GOT3 (cell line): ENCODE measurements at places on chromosomes 12 and 14.

GRCh38 chr12:68529466-68529865 lies 81.2 kb upstream of the RAP1B start:
- DNase-seq = no peak

DNA sequence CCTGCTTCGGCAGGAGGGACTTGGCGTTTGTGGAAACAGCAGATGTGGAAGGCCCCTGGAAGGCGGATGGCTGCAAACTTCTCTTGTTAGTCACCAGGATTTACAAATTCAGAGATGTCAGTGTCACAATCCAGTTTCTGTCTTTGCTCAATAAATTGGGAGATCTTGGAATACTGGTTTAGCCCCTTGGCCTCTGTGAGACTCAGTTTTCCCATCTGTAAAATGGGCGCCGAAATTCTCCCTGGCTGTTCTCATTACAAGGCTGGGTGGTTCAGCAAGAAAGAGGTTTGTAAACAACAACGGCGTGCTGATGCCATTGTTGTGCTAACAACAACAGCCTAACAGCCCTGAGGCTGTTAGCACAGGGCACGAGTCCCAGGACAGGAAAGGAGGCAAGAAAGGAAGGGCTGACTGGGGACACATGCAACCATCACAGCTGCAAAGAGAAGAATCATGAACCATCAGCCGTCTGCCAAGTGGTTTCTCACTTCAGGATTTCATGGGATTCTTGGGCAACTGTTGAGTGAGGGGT lies 127.5 kb downstream of the AACS start:
- DNase-seq = no peak

GRCh38 chr14:69404478-69404877 lies 6.0 kb downstream of the SLC39A9 start:
- DNase-seq = no peak

DNA sequence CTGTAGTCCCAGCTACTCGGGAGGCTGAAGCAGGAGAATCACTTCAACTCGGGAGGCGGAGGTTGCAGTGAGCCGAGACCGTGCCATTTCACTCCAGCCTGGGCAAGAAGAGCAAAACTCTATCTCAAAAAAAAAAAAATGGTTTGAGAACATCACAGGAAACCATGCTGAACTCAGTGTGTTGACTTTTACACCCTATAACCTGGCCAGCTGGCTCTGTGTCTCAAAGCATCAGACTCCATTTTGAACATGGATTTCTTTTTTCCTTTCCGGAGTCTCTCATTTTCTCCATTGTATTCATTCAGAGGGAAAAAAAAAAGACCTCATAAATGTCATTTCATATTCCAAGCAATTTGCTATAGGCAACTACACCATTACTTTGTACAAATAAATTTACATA lies 63.2 kb upstream of the FOXN3 start:
- DNase-seq = no peak

DNA sequence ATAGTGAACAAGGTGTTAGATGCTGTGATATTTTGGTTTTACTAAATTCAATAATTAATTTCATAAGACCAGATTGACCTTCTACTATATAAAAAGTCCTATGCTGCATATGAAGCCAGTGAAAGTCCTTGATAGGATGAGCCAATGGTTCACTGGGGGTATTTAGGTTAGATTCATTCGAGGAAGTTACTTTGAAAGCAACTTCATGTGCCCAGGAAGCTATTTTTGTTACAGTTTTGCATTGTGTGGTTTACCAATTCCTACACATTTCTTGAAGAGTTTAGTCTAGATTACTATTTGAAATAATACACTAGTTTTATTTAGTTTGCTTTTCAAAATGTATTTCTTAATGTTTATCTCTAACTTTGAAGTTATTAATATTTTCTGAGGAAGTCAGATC lies 58.5 kb upstream of the RMST start:
- DNase-seq = no peak
